ENCODE measurements at places on chromosomes 12 and 14. TPM values are rescaled to one million over a fixed set of nuclear protein-coding genes. Genes with fewer than 3 reads are reported as not detected.

The BCL11B gene
- polyA plus RNA-seq: 0.42 TPM

DNA sequence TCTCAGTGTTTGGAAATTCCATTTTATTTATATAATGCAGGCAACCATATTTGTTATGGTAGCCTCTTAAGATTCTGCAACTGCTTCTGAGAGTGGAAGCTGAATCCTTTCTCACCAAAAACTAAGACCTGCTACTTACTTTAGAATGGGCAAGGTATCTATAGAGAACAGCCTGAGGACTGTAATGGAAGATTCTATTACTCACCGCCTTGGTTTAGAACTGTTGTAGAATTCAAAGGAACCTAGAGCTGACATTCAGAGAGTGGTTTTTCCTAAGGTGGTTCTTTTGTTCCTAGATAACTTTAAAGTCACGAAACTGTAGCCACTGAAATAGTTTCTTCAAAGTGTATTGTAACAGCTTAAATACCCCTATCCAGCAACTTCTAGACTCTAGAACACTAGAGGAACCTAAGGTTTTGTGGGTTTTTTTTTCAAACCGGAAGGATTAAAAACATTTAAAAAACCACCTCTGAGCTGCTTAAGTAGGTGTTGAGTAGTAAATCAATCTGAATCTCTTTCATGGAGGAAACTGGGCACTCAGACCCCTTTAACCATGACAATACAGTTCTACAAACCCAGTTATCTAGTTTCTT is 4.2 kb downstream of the TDP1 start:
- DNase-seq: no peak

DNA sequence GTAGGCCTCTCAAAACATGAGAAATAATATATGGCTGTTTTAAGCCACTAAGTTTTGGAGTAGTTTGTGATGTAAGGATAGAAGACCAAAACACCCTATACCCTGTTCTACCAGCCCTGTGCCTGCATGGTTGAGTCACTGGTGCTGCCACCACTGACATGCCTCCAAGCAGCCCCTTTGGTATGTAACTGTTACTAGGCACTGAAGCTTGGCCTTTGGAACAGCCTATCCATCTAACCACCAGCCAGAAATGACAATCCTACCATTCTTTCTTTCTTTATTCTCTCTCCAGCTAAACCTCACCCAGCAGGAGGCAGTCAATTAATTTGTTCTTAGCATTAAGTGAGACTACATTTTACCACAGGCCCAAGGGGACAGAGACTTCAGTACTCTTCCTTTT is 240.3 kb downstream of the MSRB3 start:
- DNase-seq: no peak

GRCh38 chr12:121144416-121144914 is 11.8 kb downstream of the P2RX7 start:
- DNase-seq: no peak

DNA sequence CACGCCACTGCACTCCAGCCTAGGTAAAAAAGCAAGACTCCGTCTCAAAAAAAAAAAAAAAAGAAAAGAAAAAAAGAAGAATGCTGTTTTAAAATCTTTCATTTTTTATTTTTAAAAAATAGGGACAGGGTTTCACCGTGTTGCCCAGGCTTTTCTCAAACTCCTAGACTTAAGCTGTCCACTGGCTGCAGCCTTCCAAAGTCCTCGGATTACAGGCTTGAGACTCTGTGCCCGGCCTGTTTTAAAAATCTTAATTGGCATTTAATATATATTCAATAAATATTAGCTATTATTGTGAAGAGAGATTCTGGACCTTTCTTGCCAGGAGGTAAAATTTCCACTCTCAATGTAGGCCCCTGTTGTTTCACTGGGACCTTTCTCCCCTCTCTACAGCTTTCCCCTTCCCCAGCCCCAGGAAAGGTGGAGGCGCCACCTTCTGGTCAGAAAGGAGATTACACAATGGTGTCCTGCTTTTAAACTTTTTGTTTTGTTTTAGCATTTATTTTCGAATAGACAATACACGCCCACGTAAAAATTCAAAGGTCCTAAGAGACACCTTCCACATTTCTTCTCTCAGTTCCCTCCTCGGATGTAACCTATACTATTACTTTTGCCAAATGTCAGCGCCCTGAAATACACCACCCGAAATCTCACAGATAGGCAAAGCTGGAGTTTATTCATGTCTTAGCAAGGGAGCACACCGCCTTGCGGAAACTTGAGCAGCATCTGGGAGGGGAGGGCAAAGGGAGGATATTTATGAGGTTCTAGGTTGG is 23.8 kb upstream of the PHC1 start:
- DNase-seq: peak; percentile 51

- no peak for DNase-seq
Measured at GRCh38 chr12:57574795-57575194, 16.2 kb upstream of the PIP4K2C start.

The TIMELESS gene
- polyA plus RNA-seq: 57.4 TPM

DNA sequence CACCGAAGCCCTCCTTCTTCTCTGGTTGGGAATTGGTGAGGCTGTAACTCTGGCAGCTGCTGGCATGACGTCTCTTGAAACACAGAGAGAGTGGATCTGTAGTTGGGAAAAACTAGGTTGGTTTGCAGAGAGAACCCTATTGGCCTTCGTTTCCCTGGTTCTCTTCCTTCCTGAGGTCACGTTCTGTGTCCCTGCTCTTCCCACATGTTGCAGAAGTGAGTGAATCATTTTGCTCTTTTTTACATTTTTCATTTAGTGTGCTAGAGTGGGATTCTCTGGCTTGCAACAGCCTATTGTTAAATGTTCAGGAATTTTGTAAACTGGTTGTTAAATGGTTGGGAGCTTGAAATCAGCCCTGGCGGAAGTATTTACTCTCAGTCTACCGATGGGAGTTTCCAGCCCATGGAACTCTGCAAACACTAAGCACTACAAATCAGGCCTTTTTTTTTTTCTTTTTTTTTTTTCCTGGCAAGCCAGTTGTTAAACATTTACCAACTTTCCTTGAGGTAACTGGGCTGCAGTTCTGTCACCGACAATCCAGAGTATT is 26.8 kb upstream of the CKAP4 start:
- no peak for DNase-seq

Data from A549 (cell line).